Activated gamma-delta T cell treated with anti-CD3 and anti-CD28 coated beads, Interleukin-2, amount 50 U/mL, for 16 hours (primary cell): ENCODE measurements at places on chromosomes 4 and X.

- DNase-seq: no peak
Measured at GRCh38 chr4:127379499-127379898, 253.3 kb upstream of the INTU start.

- peak; percentile 22 for DNase-seq
Measured at GRCh38 chrX:16869393-16870094, 618 bp downstream of the RBBP7 start.

DNA sequence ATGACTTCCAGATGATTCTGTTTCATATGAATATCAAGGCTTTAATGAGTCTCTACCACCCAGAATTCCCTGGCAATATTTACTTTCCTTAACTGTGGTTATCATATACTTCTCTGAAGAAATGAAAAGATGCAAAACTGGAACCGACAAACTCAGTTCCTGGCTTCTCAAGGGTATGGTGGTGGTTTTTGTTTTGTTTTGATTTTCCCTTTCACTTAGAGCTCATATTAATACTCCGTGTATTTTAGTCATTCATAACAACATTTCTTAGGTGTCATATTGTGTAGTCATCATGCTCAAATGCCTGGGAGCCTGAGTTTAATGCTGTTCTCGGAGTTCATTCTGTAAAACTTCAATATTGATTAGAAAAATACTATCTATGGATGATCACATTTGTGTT lies 665 bp downstream of the TRPC5OS start:
- no peak for DNase-seq

DNA sequence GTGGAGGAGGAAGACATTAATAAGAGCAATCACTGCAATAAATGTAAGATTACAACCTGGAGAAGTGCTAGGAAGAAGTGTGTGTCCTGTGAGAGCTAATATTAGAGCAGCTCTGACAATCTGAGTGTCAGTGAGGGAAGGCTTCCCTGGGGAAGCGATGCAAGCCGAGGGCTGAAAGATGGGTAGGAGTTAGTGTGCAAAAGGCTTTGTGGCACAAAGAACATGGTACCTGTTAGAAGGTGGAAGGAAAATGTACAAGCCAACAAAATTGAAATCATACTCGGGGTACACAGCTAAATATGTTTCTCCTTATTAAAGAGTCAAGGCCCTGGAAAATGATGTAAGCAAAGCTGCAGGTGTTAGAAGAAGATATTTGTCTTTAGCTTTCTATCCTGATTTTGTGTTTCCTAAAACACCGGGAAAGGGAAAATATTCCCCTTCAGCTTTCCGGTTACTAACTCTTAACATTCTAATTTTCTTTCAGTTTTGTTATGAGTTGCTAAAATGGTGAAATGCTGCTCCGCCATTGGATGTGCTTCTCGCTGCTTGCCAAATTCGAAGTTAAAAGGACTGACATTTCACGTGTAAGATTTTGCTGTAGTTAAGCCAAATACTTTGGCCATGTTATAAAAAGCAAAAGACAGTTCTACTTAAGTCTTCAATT lies 808 bp downstream of the THAP6 start:
- DNase-seq: no peak

DNA sequence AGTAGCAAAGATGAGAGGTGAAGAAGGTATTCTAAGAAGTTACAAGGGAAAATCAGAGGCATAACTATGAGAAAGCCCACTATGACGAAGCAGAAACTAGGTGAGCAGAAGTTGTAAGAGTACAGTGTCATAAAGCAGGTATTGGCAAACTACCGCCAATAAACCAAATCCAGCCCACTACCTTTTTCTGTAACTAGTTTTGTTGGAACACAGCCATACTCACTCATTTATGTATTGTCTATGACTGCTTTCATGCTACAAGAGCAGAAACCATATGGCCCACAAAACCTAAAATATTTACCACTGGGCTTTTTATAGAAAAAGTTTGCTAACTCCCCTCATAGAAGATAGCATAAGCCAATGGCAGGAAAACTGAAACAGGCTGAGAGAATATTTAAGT lies 31.8 kb upstream of the ZCCHC13 start:
- no peak for DNase-seq

- no peak for DNase-seq
Measured at GRCh38 chr4:107618656-107619055, 101.4 kb downstream of the PAPSS1 start.

DNA sequence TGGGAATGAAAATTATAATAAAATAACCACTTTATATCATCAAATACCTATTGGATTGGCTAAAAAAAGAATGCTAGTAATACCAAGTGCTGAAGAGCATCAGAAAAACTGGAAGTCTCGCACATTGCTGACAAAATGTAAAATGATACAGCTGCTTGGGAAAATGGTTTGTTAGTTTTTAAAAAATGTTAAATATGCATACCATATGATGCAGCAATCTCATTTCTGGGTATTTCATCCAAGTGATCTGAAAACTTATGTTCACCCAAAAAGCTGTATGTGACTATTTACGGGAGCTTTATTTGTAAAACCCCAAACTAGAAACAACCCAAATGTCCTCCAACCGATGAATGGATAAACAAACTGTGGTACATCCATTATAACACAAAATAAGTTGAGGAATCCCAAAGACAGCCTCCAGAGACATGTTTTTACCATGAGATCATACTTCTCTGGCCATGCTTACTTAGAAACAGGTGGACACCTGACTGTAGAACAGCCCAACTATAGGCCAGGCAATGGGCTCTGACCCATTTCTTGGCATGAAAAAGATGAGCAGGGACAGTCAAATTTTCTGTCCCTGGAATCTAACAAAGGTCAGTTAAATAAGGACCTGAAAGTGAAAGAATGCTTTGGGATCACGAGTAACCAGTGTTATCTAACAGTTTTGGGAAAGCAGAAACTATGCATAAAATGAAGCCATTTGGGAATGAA lies 47.5 kb upstream of the FAM120C start:
- DNase-seq: no peak

DNA sequence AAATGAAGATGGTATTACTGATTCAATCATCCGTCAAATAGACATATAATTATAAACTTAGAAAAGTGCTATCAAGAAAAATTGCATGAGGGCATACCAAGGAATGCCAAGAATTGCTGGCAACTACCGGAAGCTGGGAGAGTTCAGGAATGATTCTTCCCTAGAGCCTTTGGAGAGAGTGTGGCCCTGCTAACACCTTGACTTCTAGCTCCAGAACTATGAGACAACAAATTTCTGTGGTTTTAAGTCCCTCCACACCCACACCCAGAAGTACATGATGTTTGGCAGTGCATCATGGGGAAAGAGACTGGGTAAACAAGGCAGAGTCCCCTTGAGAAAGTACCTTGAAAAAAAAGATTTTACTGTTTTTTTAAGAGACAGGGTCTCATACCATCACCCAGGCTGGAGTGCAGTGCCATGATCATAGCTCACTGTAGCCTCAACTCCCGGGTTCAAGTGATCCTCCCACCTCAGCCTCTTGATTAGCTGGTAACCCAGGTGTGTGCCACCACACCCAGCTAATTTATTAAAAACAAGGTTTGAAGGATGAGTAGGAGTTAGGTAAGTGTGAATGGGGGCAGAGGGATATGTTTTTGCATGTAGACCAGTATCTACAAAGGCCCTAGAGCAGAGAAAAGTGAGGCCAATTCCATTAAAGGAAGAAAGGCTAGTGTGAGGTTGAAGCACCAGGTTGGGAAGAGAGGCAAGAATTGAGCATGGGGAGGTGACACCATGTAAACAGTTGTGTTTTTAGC lies 53.1 kb downstream of the GSX2 start:
- DNase-seq: no peak

GRCh38 chr4:87356832-87357526 lies 34.0 kb downstream of the HSD17B11 start:
- no peak for DNase-seq

GRCh38 chr4:93896516-93896915 lies 68.0 kb downstream of the ATOH1 start:
- no peak for DNase-seq

DNA sequence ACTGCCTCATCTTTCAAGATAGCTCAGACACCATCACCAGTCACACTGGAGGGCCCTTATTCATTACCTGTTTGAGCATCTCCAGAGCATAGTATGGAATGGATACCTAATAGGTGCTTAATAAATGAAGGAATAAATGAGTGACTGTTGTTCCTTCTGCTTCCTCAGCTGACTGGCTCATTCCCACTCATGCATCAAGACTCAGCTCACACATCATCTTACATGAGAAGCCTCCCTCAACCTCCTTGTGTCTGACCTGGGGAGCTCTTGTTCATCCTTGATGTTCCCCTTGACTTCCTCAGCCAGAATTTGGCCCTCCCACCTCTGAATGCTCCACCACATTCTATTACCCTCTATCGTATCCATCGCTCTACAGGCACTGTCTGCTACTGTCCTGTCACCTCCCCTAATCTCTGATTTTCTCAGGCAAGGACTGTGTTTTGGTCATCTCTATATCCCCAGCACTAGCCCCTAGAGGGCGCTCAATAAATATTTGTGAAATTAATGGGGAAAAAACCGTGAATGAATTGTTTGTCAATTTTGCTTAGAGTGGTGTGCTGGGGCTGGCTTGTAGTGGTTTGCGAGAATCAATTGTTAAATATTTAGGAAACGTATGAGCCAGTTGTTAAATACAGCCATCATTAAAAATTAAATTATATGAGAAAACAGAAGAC lies 88.3 kb downstream of the NHSL2 start:
- DNase-seq: no peak

- no peak for DNase-seq
Measured at GRCh38 chr4:90943311-90943710, 816.1 kb downstream of the CCSER1 start.

- no peak for DNase-seq
Measured at GRCh38 chr4:53376900-53377299, 541 bp upstream of the FIP1L1 start.

GRCh38 chr4:46945062-46945461 lies 36.0 kb upstream of the COX7B2 start:
- DNase-seq: no peak

DNA sequence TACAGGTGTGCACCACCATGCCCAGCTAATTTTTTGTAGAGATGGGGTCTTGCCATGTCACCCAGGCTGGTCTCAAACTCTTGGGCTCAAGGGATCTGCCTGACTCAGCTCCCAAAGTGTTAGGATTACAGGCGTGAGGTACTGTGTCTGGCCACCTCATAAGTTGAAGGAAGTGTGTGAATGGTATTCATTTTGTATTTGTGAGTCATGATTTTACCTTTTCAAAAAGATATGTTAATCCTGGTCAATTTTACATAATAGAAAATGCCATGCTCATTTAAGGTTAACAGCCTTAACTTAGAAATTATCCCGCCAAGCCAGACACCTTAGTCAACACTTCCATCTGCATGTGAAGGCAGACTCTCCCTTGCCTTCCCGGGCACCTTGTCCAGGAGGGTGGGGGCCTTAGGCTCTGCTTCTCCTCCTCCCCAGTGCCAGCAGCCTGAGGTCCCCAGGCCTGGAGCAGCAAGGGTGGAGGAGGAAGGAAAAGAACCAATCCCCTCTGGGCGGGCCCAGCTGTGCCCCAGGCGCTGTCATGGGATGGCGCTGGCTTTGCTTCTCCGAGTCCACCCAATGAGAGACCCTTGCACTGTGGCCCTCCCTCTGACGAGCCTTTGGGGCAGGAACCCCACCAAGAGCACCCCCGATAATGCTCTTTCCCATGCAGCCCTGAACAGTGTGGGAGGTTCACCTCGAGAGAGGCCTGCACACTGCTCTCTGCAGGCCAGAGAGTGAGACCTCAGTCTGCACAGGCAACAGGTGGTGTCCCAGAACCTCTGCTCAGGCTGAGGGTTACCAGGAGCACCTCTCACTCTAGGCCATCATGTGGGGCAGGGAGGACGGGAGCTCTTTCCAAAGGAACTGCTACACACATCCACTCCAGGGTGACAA lies 37.3 kb downstream of the RNF212 start:
- DNase-seq: no peak

- DNase-seq: no peak
Measured at GRCh38 chr4:68476191-68476590, 28.9 kb downstream of the TMPRSS11E start.

GRCh38 chr4:32697281-32697814 lies 1977.2 kb downstream of the PCDH7 start:
- DNase-seq: no peak

DNA sequence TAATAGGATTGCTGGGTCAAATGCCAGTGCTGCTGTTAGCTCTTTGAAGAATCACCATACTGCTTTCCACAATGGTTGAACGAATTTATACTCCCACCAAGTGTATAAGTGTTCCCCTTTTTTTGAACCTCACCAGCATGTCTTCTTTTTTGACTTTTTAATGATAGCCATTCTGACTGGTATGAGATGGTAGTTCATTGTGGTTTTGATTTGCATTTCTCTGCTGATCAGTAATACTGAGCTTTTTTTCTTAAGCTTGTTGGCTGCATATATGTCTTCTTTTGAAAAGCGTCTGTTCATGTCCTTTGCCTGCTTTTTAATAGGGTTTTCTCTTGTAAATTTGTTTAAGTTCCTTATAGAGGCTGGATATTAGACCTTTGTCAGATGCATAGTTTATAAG lies 14.8 kb downstream of the USP38 start:
- DNase-seq: no peak

- no peak for DNase-seq
Measured at GRCh38 chr4:106344647-106344970, 24.0 kb downstream of the GIMD1 start.

DNA sequence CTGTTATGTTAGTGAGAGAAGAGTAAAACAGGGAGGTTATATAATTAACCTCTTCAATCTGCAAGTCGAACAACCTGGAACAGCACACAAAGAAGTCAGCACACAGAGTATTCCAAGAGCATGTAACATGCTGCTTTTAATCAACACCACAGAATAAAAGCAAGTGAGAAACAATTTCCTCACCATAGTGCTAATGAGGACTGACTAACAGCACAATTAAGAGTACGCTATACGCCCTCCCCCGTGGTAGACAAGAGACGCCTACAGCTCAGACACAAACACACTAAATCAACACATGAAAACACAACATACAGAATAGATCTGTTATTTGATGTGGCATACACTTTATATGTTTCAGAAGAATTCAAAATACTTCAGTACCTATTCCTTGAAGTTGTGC lies 103.0 kb downstream of the PPP3CA start:
- DNase-seq: no peak

- DNase-seq: no peak
Measured at GRCh38 chrX:107861056-107861455, 35.4 kb downstream of the MID2 start.

DNA sequence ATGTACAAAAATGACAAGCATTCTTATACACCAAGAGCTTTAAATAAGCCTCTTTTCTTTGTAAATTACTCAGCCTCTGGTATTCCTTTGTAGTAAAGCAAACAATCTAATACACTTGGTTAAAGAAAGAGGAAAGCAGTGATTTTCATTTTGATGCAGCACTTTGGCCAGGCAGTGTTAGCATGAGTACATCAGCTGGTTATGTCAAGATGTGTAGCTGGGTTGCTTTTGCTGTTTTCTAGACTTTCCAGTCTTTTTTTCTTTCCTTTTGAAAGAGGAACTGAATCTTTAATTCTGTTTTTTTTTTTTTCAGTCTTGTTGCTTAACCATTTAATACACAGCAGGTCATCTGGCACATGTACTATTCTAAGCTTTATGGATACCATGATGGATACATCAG lies 167.1 kb upstream of the AADAT start:
- DNase-seq: no peak

- DNase-seq: no peak
Measured at GRCh38 chrX:149074398-149074797, 430.7 kb downstream of the IDS start.

GRCh38 chr4:174554231-174554728 lies 32.0 kb upstream of the HPGD start:
- DNase-seq: no peak
